ENCODE measurements at places on chromosomes 16 and 17. TPM values are rescaled to one million over a fixed set of nuclear protein-coding genes. Genes with fewer than 3 reads are reported as not detected.

Gene RNF222
- total RNA-seq, result 0.10 TPM

Gene NUPR1
- total RNA-seq, result not detected

Gene SLC5A11
- not detected for total RNA-seq

Gene TP53TG3
- not detected for total RNA-seq

Gene C17orf67
- 1.9 TPM for total RNA-seq

Gene LCMT1
- 35.3 TPM for total RNA-seq

Gene PRSS22
- not detected for total RNA-seq

Gene DNAI2
- 0.25 TPM for total RNA-seq

Gene C17orf78
- not detected for total RNA-seq

Gene NOTUM
- total RNA-seq, result 0.35 TPM

Gene STH
- total RNA-seq, result not detected

Gene CNGB1
- not detected for total RNA-seq

Gene KRTAP9-4
- total RNA-seq, result not detected

Gene MT1M
- not detected for total RNA-seq

Gene SPIRE2
- total RNA-seq, result 0.44 TPM

Gene ALOX15B
- not detected for total RNA-seq

Gene MT1H
- 5.4 TPM for total RNA-seq

Gene LITAFD
- total RNA-seq, result not detected

Gene KRT31
- not detected for total RNA-seq
